ENCODE measurements at places on chromosomes 2 and 18.

DNA sequence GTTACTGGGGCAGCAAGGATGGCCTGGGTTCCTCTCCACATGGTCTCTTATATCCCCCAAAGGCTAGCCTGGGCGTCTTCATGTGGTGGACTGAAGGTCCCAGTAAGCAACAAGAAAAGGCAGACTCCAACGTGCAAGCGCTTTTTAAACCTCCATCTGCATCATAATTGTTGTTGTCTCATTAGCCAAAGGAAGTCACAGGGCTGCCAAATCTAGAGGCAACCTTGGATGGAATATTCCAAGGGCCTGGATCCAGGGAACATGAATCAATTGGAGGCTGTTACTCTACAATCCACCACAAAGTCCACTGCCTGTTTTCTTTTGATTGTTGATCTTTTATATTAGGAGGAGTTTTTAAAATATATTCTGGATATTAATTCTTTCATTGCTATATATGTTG lies 118.8 kb downstream of the SH3RF3 start:
- DNase-seq = no peak

DNA sequence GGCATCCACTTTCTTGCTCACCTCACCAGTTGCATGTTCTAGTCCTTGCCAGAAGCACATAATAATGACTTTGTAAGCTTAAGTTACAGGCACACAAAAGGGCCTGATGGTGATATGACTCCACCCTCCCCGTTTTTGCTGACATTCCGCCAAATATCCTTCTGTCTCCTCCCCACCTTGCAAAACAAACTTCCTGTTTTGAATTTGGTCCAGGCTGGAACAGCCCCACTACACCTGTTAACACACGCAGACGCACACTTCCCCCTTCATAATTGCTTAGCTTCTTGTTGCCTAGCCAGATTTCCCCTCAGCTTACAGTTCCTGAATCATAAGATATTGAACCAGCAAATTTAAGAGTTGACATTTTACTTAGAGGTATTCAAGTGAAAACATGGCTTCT lies at the start of gene MGAT5:
Gene MGAT5, plus strand, starts transcription at position 269 of the 400 bp plus-strand sequence. CDS start 332 bp downstream, outside the sequence.
- no peak for DNase-seq

- DNase-seq = no peak
Measured at GRCh38 chr2:66447677-66448076, 12.8 kb downstream of the MEIS1 start.

DNA sequence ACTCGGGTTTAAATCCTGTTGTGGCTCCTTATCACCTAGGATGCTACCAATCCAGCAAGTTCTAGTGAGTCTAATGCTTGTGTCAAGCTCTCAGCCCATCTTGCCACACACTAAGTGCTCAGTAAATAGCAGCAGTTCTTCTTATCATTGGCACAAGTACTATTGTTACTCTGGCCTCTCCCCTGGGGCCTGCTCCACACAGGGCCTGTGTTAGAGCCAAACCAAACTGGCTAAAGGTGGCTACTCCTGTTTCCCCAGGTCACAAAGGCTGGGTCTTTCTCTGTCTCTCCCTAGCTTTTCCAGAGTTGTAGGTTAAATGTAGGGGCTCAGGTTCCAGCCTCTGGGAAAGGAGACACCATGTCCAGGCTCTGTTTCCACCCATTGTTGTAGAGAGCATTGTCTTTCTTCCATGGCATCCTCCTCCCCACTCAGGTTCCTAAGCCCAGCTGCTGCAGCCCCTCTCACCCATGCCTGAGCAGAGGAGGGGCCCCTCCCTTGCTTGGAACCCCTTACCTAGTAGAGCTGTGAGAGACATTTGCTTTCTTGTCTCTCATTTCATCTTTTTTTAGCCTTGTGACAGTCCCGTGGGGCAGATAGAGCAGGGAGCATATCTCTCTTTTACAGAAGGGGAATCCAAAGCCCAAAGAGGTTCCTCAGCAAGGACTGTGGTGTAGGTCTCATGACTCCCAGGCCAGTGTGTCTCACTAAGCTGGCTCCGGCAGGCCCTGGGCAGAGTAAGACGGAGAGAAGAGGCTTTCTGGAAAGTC lies 56.4 kb upstream of the OTOF start:
- DNase-seq = no peak

GRCh38 chr2:46876741-46877384 lies 38.7 kb downstream of the MCFD2 start:
- DNase-seq = no peak

DNA sequence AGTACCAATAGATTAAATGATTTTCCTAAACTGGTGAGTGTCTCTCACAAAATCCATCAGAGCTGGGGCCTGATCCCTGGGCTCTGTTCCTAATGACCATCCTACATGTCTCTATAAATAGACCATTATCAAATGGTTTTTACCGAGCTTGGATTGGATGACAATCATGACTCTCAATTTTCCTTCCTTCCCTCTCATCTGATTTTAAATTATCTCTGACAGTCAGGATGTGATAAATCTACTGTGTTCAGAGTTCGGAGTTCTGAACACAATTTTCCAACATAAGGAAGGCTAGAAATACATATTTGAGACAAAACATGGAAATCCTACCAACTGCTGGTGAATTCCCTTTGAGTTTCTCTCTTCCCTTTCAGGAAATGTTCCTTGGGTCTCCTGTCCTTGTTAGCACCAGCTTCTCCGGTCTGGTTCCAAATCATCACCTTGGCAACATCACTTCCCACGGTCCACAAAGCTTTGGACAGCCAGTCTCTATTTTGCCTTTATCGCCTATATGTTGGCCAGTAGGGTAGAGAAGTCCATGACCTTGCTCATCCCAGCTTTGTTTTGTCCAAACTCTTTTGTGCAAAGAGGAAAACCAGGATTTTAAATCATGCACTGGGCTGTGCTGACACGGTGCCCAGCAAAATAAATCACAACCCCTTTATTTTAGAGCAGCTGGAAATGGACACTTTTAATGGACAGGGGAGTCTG lies 139.6 kb upstream of the ITGA6 start:
- DNase-seq = no peak

- no peak for DNase-seq
Measured at GRCh38 chr2:237862528-237862895, 3.1 kb downstream of the RAMP1 start.
